Amniotic stem cell (primary cell): ENCODE measurements at places on chromosomes 1 and 21.

GRCh38 chr1:118928739-118929554, 59.2 kb downstream of the TBX15 start:
- no peak for DNase-seq

- DNase-seq = no peak
These were observed 133.7 kb downstream of the FCRL5 start for GRCh38 chr1:157418659-157419058.

GRCh38 chr21:37358397-37358796, 8.2 kb upstream of the DYRK1A start:
- DNase-seq = no peak

GRCh38 chr21:39350094-39351005, 1.5 kb upstream of the HMGN1 start:
- DNase-seq = no peak

DNA sequence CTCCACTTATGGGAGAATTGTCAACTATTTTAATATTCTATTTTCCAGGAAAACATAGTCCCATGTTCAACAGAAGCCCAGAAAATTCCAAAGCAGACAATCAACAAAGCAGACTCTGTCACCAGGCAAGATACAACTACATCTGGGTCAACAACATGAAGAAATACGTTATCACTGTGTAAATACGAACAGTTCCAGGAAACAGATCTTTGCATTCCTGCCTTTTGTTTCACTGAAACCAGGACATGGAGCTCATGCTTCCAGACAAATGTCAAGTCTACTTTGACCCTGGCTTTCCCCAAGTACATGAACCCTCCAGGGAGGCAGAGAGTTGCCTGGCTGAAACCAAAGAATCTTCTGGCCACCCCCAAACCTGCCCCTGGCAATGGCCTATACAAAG, 106.7 kb downstream of the SETD4 start:
- DNase-seq = no peak

GRCh38 chr1:54543729-54544496, 4.1 kb upstream of the ACOT11 start:
- no peak for DNase-seq

GRCh38 chr1:32763221-32763620, 53.9 kb downstream of the YARS1 start:
- no peak for DNase-seq

DNA sequence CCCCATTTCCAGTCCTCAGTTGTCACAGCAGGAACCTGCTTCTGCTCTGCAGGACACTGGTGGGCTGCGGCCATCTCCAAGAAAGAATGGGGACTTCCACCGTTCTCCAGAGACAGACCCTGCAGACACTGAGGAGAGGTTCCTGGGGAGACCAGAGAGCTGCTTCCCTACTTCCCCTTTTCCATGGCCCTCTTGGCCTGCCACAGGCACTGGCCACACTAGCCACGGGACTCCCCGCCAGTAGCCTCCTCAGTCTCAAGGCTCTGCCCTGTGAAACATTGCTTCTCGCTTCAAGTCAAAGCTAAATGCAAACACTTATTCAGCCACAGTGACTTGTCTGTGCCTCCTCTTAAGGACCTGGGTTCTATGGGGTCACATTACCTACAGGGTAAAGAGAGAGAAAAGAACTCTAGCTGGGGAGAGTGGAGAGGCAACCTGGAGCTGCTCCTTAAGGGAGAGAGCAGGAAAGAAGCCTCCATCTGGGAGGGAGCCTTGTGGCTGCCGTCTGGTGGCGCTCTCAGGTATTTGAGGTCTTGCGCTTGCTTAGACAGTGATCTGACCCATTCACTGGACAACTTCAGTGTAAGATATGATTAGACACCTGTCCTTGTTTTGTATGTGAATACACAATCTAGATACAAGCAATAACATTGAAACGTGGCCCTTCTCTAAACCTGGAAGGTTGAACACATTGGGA, 5.4 kb upstream of the SLAMF8 start:
- no peak for DNase-seq

DNA sequence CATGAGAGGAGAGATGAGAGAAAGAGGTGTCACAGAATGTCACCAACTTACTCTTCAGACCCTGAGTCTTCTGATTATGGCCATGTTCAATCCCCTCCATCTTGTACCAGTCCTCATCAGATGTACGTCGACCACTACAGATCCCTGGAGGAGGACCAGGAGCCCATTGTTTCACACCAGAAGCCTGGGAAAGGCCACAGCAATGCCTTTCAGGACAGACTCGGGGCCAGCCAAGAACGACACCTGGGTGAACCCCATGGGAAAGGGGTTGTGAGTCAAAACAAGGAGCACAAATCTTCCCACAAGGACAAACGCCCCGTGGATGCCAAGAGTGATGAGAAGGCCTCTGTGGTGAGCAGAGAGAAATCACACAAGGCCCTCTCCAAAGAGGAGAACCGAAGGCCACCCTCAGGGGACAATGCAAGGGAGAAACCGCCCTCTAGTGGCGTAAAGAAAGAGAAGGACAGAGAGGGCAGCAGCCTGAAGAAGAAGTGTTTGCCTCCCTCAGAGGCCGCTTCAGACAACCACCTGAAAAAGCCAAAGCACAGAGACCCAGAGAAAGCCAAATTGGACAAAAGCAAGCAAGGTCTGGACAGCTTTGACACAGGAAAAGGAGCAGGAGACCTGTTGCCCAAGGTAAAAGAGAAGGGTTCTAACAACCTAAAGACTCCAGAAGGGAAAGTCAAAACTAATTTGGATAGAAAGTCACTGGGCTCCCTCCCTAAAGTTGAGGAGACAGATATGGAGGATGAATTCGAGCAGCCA, 8.0 kb downstream of the ELOA start:
- no peak for DNase-seq

DNA sequence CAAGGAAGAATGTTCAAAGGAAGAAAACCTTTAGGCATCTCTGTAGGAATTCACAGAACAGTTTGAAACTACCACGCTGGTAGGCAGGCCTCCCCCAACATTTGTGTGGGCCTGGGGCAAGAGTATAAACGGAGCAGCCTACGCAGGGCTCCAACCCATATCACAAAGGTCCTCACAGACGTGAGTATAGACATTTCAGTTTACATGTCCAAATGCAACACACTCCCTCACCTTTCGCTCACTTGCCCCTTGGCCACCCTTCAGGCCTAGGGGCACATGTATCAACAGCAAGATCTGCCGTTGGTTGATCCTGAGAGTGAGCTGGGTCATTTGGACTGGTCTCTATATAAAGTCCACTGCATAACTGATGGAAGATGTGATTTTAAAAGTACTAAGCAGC, 133.3 kb downstream of the ACBD6 start:
- no peak for DNase-seq

GRCh38 chr1:97864615-97865014, 56.2 kb downstream of the DPYD start:
- no peak for DNase-seq

GRCh38 chr1:185474440-185475149, 157.6 kb upstream of the IVNS1ABP start:
- DNase-seq = no peak

- no peak for DNase-seq
These were observed 34.7 kb upstream of the CASZ1 start for GRCh38 chr1:10830961-10831668.

GRCh38 chr21:41966041-41966833, 12.4 kb upstream of the C2CD2 start:
- DNase-seq = no peak

GRCh38 chr1:85934516-85934915, 222.1 kb downstream of the COL24A1 start:
- DNase-seq = no peak

- DNase-seq = peak; percentile 42
These were observed 121.4 kb upstream of the GORAB start for GRCh38 chr1:170410401-170411166.

DNA sequence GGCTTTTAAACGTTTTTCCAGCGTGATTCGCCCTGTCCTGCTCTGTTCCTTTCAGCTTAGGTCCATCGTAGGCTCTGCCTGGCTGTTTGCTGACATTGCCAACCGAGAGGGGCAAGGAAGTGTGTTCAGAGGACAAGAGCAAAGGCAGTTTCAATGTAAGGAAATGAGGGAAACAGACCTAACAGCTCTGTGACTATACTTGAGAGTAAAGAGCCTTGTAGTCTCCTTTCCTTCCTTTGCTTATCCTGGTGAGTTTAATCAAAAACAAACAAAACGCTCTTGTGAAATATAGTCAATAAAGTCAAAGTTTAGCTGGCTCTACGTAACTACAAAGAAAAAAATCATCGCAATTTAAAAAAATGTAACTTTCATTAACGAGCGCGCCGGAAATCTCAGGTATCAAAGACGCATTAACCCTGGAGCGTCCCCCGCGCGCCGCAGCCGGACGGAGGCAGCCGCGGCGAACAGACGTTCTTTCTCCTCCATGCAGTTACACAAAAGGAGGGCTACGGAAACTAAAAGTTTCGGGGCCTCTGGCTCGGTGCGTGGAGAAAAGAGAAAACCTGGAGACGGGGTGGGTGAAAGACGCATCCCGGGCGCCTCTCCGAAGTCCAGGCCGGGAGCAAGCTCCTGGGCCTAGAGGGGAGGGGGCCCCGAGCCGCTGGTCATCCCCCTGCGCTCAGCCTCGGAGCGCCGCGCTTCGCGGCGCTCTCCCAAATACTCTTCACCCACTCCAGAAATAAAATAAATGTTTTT, 617 bp upstream of the ADGRL2 start:
- peak; percentile 19 for DNase-seq

GRCh38 chr1:230696722-230697437, 17.0 kb downstream of the AGT start:
- peak; percentile 1 for DNase-seq

- no peak for DNase-seq
These were observed 6.3 kb upstream of the RGS13 start for GRCh38 chr1:192629612-192630011.

DNA sequence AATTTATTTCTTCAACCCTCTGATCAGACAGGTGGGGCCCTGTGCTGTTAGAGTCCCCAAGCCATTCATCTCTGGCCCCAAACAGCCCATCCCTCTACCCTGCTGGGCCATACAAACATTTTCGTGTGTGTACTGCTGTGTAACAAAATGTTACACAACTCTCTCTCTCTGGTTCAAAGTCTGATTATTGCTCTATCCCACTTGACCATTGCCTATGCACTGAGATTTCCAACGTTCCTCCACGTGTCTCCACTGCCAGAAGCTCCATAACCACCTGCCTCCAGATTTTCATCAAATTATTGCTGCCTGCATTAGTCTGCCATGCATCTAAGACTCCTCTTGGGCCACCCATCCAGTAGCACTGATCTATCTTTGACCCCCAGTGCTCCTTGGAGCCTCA, 104.8 kb downstream of the ELAVL4 start:
- DNase-seq = no peak

GRCh38 chr1:173661271-173661670, 8.4 kb downstream of the ANKRD45 start:
- no peak for DNase-seq

- DNase-seq = no peak
These were observed 62.1 kb downstream of the LRRN2 start for GRCh38 chr1:204623365-204623893.

DNA sequence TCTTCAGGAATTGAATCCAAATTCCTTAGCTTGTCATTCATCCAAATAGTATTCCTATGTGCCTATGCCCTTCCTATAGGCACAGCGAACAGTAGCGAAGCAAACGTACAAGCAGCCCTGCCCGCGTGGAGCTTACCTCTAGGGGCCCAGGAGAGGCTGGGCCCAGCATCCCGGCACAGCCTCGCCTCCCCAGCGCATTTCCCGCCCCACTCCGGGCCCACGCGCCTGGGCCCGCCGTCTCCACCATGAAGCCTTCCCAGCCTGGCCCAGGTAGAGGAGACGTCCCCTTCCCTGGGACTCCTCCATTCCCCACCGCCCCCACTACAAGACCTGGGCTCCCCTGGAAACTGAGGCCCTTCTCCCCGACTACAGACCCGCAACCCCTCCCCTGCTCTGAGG, 245 bp upstream of the TMEM269 start:
- DNase-seq = no peak

- DNase-seq = peak; percentile 79
These were observed 20.3 kb upstream of the AZIN2 start for GRCh38 chr1:33060579-33061083.
